ENCODE measurements at places on chromosomes 1 and 21.

GRCh38 chr1:222224156-222224555 is 323.7 kb downstream of the HHIPL2 start:
- no peak for DNase-seq

- DNase-seq, result no peak
These were observed 279.6 kb downstream of the TM2D1 start for GRCh38 chr1:61445269-61445825.

- DNase-seq, result no peak
These were observed 7.1 kb upstream of the SORT1 start for GRCh38 chr1:109404838-109405237.

DNA sequence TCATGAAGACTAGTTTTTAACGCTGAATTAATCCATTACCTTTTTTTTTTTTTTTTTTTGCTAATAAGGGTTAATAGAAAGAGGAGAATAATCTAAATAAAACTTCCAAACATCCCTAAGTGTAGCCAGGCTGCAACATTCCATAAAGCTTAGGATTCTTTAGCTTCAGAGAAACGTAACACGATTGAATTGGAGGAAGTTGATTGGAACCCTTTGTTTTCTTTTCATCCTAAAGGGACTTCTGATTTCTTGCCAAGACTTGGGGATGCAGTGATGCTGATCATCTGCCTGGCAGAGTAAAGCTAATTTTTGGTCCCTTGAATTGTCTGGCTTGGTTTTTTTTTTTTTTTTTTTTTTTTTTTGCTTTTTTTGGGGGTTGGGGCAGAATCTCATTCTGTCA is 142.9 kb downstream of the VPS13D start:
- no peak for DNase-seq

DNA sequence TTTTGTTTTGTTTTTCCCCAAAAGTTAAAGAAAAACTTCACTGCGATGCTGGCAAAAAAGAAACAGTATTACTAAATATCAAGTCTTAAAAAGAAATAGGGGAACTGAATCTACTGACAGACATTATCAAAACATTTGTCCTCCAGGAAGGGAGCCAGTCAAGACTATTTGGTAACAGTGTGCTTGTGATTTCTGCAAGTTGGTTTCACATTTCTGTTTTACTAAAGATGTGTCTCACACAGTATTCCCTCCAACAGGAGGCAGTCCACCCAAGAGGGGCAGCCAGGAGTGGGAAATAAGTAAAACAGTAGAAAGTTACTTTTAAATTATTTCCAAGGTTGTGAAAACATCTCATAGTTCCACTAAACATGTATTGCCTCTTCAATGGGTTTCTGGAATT is 74.4 kb upstream of the SDC3 start:
- DNase-seq, result no peak

GRCh38 chr1:220157738-220158137 is 63.8 kb downstream of the IARS2 start:
- no peak for DNase-seq

GRCh38 chr1:157119448-157119847 is 18.7 kb downstream of the ETV3 start:
- no peak for DNase-seq

GRCh38 chr1:1539310-1540089 is 924 bp downstream of the TMEM240 start:
- DNase-seq, result no peak

All from activated naive CD4-positive, alpha-beta T cell (primary cell).